ENCODE measurements at places on chromosomes 12 and 14.
A peak's percentile ranks its signal among the peaks of the same experiment; 100 is the strongest.

DNA sequence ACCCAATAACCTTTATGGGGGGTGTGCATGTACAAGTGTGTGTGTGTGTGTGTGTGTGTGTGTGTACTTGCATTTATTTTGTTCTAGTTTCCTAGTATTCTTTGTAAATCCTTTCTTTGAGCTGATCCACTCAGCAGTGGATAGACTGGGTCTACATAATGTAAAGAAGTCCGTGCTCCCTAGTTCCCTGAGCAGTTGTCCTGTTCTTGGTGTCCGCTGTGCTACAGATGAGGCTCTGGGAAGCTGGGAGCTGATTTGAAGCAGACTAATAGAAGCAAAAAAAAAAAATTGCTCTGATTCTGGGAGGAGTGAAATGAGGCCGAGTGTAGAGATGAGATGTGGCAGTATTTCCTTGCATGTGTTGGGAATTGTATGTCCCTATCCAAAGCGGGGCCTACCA is 150.4 kb upstream of the WSCD2 start:
- no peak for DNase-seq

DNA sequence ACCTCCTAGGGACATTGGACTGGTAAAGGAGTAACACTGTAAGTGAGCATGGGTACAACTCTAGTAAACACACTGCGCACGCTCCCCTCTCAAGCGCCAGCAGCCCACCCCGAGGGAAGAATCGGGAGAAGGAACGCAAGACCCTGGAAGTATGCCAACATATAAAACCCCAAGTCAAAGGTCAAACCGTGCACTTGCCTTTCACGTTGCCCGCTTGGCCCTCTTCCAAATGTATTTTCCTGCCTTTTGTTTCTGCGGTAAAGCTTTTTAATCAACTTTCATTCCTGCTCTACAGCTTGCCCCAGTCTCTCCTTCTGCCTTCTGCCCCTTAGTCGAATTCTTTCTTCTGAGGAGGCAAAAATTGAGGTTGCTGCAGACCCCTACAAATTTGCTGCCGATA is 17.6 kb upstream of the CHST11 start:
- no peak for DNase-seq

- DNase-seq = no peak
Observed at GRCh38 chr14:52091928-52092327, 23.1 kb upstream of the NID2 start.

GRCh38 chr12:56954958-56955355 is 2.5 kb downstream of the RDH16 start:
- no peak for DNase-seq

GRCh38 chr12:56687223-56688128 is 608 bp downstream of the PTGES3 start:
- DNase-seq = no peak

GRCh38 chr12:60845696-60846095 is 1249.9 kb downstream of the SLC16A7 start:
- DNase-seq = no peak

- DNase-seq = no peak
Observed at GRCh38 chr12:94973221-94973620, 30.3 kb downstream of the NDUFA12 start.

DNA sequence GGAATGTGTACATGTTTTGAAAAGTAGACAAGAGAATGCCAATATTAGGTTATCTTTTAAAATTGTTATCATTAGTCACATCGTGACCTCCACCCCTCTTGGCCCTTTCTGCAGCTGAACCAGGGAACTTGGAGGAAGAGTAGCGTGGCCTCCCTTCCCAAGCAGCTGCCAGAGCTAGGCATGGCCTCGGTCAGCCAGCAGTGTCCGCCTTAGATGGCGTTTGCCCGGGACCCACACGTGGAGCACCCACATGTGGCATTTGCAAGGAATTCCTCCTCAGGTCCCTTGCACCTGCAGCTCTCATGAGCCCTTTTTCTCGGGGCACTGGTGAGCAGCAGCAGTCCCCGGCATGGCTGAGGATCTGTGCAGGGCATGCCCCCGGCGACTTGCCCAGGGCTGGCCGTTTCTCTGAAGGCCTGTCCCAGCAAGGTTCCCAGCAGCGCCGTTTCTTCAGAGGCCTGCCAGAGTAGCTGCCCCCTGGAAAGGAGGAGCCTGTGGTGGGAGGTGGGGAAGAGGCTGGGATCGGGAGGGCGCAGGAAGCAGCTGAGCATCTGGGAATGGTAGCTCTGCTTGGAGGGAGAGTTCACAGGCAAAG is 10.8 kb downstream of the JDP2 start:
- no peak for DNase-seq

DNA sequence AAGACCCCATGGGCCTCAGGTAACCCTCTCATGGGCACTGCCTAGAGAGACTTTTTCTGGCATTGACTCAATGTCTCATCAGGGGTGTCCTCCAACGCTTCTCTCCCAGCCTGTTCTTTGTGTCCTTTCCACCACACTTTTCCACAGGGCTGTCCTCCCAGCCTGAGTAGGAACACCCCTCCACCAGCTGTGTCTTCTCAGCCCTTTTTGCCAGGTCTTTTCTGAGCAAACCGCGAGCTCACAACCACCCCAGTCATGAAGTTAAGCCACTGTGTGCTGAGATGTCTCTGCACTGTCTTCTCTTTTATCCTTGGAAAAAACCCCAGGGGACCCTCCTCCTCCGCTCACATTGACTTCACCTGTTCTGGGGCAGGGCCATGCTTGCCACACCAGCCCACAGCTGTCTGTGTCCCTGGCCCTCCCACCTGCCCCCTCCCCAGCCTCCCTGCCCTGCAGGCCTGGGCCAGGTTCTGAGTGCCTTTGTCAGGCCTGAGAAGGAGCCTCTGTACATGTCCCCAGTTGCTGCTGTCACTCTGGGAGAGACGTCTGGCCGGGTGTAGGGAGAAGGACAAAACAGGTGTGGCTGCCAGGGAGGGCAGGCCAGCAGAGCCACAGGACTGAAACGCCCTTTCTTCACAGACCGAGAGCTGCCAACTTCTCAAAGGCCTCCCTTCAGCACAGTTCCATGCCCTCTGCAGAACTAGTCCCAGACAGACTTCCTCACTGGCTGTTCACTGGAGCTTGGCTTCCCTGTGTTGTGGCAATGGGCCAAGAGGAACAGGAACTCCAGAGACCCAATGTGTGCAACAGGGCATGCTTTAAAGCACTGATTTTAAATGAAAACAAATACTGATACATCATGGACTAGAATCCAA is 50.5 kb upstream of the PNMA1 start:
- peak; percentile 38 for DNase-seq

DNA sequence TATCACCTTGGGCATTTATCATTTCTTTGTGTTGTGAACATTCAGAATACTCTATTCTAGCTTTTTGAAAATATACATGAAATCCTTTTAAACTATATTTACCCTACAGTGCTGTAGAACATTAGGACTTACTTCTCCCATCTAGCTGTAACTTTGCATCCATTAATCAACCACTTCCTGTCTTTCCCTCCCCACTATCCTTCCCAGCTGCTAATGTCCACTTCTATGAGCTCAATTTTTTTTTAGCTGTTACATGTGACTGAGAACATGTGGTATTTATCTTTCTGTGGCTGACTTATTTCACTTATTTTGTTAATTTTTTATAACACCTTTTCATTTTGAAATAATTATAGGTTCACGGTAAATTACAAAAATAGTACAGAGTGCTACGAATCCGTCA is 136.0 kb downstream of the LMNTD1 start:
- DNase-seq = no peak

DNA sequence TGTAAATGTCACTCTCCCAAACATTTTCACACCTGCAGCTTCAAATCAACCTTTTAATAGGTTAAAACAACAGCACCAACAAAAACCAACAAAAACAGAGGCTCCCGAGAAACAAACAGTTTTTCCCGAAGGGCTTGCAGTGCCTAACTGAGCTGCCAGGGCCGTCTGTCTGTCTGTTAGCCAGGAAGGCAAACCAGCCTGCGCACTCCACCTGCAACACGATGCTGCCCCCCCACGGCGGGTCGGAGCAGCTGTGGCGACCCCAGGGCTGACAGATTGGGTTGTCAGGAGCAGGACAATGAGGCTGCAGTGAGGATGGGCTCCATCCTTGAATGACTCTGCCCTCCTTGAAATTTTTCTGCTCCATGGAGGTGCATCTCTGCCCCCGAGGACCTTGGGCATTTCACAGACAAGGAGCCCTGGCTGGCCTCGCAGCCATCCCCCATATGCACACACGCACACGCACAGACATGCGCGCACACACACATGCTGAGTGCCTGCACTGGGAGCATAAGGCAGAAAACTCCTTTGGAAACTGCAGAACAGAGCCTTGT is 2.6 kb downstream of the RTL1 start:
- DNase-seq = peak; percentile 39

GRCh38 chr14:35535483-35536112 is 1.6 kb downstream of the INSM2 start:
- DNase-seq = no peak

- no peak for DNase-seq
Observed at GRCh38 chr12:77727442-77728001, 103.2 kb upstream of the NAV3 start.

DNA sequence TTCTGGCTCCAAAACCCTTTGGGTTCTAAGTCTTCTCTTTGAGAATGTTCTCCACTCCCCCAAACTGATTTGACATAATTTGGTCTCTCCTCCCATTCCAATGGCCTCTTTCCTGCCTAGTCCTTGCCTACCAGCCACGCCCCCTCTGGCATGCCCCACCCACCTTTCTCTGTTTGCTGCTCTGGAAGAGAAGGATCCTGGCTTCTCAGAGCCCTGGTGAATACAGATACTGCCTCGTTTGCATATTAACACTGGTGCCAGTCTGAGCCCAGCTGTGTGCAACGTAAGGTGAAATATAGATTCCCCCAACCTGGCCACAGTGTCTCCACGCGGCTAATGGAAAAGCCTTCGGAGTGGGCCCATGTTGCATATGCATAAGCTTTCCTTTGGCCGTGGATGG is 79.7 kb downstream of the PAPOLA start:
- no peak for DNase-seq

DNA sequence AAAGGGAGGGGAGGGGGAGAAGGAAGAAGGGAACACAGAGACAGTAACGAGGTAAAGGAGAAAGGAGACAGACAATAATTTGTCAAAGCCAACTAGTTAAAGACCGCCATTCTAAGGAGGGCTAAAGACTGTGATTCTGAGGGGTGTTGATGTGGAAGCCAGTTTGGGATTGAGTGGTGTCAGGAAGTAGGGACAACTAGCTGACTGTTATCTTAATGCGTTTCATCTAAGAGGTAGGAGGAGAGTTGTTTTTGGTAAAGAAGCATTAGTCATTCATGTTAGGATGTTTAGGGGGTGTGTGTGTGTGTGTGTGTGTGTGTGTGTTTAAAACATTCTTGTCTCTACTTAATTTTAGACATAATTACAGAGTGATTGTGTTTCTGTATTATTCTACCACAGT is 95.0 kb downstream of the INSM2 start:
- DNase-seq = no peak

DNA sequence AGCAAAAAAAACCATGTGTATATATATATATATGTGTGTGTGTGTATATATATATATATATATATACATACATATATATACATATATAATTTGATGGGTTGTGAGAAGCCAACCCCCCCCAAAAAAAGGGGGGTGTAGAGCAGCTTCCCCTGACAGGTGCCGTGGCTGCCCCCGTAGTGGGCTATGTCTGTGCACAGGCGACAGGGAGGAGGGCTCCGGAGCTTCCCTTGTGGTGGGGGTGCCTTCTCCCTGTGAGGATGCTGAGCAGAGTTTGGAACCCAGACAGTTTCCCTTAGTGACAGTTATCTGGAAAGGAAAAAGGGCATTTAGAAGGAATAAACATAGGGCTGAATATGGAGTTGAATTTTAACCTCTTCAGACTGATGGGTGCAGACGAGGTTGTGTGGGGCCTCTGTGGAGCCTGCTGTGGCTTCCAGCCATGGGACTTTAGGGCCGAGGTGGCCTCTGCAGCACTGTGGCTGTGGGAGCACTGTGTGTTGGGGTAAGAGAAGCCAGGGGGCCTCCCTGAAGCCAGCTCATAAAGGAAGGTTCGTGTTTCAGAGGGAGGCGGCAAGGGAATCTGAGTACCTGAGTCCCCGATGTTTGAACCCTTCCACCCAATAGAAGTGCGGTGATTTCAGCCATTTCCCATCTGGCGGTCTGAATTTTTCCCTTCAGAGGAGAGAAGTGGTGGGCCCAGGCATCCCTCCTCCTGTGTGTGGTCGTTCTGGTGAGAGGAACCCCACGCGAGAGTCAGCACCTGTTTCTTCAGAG is 19.8 kb downstream of the XRCC3 start:
- DNase-seq = no peak

Measured in right kidney (tissue), 9 donors.